ENCODE measurements at places on chromosomes 7 and 10.

DNA sequence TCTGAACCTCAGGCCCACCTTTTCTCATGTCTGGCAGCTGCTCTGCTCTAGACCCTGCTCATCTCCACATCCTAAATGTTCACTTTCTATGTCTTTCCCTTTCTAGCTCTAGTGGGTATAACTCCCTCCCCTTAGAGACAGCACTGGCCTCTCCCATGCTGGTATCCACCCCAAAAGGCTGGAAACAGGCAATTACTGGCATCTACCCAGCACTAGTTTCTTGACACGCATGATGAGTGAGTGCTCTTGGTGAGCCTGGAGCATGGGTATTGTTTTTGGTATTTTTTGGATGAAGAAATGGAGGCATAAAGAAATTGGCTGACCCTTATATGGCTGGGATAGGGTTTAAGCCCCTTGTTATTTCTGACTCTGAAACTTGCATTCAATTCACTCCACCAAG is 156.0 kb downstream of the EGFR start:
- no peak for DNase-seq

- no peak for DNase-seq
Measured at GRCh38 chr7:43557831-43558495, 24.9 kb upstream of the STK17A start.

GRCh38 chr7:131931370-131931769 is 374.9 kb upstream of the PODXL start:
- DNase-seq = no peak

DNA sequence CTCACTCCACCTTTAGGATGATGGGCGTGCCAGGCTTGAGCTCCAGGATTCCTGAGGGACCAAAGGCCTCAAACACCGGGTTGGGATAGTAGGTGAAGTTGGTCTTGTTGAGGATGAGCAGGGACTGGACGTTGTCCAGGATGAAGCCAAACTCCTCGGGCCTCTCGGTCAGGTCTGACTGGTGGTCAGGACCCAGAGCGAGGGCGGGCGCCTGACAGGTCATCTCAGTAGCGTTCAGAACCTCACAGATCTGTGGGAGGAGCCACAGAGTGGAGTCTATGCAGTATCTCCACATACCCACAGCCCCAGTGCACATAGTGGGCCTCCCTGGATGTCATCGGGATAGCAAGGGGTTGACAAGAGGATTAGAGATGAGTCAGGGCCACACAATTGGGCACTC is 394.9 kb downstream of the PLXNA4 start:
- DNase-seq = no peak

DNA sequence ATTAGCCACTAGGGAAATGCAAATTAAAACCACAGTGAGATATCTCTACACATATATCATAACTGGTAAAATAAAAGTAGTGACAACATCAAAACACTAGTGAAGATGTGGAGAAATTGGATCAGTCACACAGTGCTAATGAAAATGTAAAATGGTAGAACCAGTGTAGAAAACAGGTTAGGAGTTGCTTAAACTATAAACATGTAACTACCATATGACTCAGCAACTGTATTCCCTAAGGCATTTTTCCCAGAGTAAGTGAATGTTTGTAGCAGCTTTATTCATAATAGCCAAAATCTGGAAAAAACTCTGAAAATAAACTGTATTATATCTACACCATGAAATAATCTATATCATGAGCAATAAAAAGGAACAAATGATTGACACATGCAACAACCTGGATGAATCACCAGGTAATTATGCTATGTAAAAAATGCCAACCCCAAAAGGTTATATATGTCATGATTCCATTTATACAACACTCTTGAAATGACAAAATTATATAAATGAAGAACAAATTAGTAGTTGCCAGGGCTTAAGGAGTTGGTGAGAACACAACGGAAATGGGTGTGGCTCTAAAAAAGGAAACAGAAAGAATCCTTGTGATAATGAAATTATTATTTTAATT is 22.8 kb downstream of the SLC25A40 start:
- DNase-seq = no peak

DNA sequence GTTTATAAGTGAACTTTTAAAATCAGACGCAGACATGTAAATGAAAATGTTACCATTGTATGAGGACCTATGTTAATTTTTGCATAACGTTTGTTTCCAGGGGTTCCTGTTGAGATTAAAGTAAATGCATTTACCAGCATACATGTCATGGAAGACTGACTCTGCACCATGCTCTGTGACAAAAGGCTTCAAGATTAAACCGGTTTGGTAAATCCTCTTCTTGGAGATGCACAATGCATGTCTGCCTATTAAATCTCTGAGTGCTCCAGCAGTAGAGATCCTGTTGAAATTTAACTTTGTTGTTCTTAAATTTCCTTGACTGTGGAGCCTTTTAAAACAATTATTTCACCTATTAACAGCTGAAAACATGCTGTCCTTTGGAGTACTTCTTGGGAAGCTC is 36.5 kb upstream of the JAZF1 start:
- no peak for DNase-seq

GRCh38 chr7:87414794-87415188 is 60.7 kb downstream of the ABCB4 start:
- DNase-seq = no peak

GRCh38 chr7:139876622-139877283 is 47.7 kb downstream of the TBXAS1 start:
- no peak for DNase-seq

DNA sequence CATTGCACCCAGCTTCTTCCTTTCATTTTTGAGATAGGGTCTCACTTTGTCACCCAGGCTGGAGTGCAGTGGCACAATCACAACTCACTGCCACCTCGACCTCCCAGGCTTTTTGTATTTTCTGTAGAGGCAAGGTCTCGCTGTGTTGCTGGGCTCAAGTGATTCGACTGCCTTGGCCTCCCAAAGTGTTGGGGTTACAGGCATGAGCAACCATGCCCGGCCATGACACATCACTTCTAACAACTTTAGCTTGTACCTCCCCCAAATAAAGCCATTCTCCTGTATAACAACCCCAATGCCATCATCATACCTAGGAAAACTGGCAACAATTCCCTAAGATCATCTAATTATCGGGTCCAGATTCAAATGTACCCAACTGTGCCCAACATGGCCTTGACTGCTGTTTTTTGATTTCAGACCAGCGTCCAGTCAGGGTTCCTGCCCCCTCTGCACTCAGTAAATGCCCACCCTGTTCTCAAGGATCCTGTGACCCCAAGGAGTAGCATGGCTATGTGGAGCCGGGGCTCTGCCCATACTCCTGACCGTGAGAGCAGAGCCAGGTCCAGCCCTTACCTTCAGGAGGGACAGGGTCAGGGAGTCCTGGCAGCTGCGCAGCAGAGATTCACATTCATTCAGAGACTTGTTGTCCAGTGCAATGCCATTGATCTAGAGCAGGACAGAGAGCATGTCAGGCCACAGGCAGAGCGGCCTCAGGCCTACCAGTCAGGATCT is 102.6 kb downstream of the DLG5 start:
- no peak for DNase-seq
